ENCODE measurements at places on chromosomes 13 and 19. TPM values are rescaled to one million over a fixed set of nuclear protein-coding genes. Genes with fewer than 3 reads are reported as not detected.

Gene PABPC3
- 0.43 TPM for total RNA-seq

Gene SPTBN4
- 0.51 TPM for total RNA-seq

Gene TMIGD2
- 13.3 TPM for total RNA-seq

Gene MYO1F
- total RNA-seq = 33.0 TPM

Gene FGF21
- total RNA-seq = not detected

Gene ARRDC5
- 0.24 TPM for total RNA-seq
